ENCODE measurements at places on chromosomes 5 and 9.
A peak's percentile ranks its signal among the peaks of the same experiment; 100 is the strongest.

GRCh38 chr5:39024005-39024404, 50.2 kb downstream of the RICTOR start:
- DNase-seq, result no peak

DNA sequence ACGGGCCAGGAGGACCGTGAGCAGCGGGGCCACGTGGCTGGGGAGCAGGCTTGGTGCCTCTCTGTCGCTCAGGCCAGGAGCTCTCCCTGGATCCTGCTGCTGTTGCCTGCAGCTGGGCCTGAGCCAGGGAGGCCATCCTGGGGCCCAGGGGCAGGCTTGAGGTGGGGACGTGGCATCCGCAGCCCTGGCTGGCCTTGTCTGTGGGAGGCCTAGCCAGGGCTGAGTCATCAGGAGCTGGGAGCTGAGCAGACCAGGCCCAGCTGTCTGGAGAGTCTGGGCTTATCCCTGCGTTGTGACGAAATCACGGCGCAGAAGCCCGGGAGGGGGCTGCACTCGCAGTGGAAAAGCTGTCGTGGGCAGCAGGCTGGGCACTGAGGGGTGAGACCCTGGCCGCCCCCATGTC, 138.8 kb upstream of the COL5A1 start:
- peak; percentile 88 for DNase-seq

DNA sequence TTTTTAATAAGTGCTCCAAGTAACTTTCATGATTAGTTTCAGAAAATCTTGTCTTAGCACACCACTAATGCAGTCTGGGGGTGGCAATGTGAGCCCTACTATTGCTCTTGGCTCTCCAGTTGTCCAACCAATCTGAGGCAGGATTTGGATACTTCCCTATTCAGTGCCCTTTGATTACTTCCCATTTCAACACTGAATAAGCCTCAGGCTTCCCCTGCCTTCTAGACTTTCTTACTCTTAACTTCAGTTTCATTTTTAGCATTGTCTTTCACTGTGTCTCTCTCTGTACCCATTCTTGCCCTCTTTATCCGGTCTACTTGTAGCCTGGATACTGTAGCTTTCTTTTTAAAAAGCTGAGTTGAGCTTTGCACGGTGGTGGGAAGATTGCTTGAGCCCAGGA, 186.1 kb downstream of the C9orf152 start:
- DNase-seq, result no peak

DNA sequence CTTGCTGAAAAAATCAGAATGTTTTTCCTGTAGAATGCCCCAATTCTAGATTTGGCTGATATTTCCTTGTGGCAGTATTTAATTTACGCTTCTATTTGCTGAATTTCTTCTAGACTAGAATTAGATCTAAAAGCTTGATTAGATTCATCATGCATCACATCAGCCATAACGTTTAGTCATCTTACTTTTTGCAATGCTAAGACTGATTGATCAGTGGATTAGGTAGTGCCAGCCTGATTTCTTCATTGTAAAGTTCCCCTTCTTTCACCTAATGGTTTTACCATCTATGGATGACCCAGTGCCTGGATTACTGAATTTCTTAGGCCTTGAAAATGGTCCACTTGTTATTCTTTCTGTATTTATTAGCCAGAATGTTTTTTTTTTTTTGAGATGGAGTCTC, 83.9 kb downstream of the PBX3 start:
- no peak for DNase-seq

All from mesenteric fat pad (tissue), 1 donor.